Tongue (tissue), 3 donors: ENCODE measurements at places on chromosomes 3 and 15. TPM values are rescaled to one million over a fixed set of nuclear protein-coding genes. Genes with fewer than 3 reads are reported as not detected.

GRCh38 chr15:31379042-31379441, 52.4 kb downstream of the KLF13 start:
- DNase-seq, result no peak

DNA sequence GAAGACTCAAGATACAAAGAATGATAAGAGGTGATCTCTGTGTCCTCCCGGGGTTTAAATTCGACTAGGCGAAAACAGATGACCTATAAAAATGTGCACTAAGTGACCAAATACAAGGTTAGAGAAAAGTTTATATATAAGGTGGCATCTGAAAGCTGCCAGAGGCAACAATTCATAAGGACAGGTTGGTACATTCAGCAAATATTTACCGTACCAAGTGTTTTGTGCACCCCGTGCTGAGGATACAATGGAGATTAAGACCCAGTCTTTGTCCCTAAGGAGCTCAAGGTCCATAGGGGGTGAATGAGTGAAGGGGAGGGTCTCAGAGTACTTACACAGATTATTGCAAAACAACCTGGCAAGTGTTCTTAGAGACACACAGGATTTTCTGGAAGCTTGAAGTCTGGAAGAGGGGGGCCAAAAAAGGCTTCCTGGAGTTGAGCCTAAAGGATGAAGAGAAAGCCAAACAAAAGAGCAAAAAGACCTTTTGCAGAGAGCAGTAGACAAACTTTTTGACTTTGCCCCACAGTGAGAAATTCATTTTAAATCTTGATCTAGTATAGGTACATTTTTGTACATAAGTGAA, 71.4 kb upstream of the LRIG1 start:
- DNase-seq, result peak; percentile 79

- DNase-seq, result peak; percentile 78
Measured at GRCh38 chr3:148991219-148992026, at the start of gene GYG1. GYG1 (plus strand) TSS chr3:148991540; CDS start chr3:148991641, 101 bp downstream.

GRCh38 chr3:89613241-89613640, 505.8 kb downstream of the EPHA3 start:
- no peak for DNase-seq

Gene PLSCR5
- total RNA-seq, result not detected

Gene ACTRT3
- total RNA-seq, result 1.7 TPM

Gene GPD1L
- 65.9 TPM for total RNA-seq

DNA sequence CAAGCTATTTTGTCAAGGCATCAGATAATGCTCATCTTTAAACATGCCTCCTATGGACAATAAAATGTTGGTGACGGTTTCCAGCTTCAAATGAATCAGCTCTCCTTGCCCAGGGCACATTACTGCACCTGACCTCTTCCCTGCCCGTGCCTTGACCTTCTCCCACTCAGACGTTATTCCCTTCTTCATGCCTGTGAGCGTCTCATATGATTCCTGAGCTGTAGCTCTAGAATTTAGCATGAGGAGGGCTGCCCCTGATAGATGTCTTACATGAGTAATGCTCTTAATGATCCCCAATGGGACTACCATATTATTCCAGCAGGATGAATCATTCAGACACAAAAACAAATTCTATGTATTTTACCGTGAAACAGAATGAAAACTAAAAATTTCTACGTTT, 762.7 kb downstream of the ROBO1 start:
- no peak for DNase-seq

DNA sequence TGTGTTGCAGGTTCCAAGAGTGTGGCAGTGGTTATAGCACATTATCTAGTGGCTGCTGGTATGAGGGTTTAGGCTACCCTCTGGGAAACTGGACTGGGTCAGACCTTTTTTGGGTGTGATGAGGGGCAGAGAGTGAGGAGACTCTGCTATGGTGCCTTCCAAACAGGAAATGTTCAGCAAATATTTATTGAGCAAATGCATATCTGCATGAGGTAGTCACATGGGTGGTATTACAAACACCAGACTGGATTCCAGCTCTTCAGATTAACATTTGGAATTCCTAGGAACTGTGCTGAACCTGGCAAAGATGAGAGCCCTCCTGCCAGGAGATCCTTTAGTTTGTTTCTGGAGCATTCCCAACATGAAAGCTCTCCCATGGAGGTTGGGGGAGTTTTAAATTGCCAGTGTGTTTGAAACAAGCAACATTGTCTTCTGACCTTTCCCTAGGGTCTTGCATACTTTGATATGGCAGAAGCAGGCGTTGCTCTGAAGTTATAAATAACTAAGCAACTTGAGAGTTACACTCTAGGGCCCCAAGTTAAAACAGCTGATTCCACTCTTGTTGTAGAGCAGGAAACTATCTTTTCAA, 341.2 kb upstream of the C2CD4B start:
- peak; percentile 69 for DNase-seq

- no peak for DNase-seq
Measured at GRCh38 chr15:72237853-72238224, 6.8 kb upstream of the PKM start.

- DNase-seq, result no peak
Measured at GRCh38 chr15:62649793-62650420, 392.6 kb upstream of the TPM1 start.
